Right renal cortex interstitium (tissue), 3 donors: ENCODE measurements at places on chromosomes 7 and 10.

- DNase-seq, result no peak
Measured at GRCh38 chr10:110413049-110413783, 84.5 kb upstream of the DUSP5 start.

- DNase-seq, result no peak
Measured at GRCh38 chr10:11017000-11017569, 587 bp upstream of the CELF2 start.

- DNase-seq, result no peak
Measured at GRCh38 chr10:80619036-80619435, 81.3 kb downstream of the SH2D4B start.

DNA sequence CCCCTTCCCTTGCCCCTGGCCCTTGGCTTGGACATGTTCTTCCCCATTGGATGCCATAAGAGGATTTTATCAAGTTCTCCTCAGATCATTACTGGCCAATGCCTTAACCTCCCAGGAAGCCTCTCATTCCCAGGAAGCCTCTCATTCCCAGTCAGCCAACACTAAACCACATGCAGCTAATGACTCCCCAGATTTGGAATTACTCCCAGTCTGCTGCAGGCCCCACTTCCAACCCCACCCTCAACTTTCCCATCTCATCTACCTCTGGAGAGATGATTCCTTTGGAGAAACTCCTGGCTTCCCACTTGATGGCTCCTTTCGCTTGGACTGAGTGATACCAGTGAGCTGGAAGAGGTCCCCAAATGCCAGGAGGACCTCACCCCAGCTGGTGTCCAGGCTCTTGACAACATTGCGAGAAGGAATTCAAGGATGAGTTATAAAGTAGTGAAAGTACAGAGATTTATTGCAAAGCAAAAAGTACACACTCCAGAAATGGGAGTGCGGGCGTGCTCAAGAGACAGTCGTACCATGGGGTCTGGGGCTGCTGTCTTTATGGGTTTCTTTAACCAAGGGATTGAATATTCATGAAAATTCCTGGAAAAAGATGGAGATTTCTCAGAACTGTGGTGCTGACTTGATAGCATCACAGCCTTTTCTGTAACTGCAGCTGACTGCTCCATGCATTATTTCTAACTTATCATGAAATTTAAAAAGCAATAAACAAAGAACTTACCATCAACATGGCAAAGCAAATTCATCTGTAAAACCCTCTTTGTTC lies 117.2 kb upstream of the ADCY1 start:
- no peak for DNase-seq

DNA sequence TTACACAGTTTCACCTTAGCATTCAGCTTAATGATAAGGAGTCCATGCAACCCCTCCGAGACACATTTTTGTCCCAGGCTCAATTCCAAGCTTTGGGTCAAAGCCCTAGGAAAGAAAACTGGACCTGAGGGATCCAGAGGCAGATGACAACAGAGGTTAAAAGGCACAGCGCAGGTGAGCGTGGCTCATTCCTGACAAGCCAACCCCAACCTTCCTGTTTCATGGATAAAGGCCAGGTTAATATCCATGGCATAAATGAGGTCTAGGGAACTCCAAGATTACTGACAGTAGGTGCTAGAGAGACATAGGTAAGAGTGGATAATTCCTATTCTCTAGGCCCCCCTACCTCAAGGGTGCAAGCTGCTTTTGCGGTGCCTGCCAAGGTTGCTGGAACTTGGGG lies 86.7 kb upstream of the GPR22 start:
- no peak for DNase-seq
